ENCODE measurements at places on chromosomes 12 and 14. TPM values are rescaled to one million over a fixed set of nuclear protein-coding genes. Genes with fewer than 3 reads are reported as not detected.

The DBX2 gene
- not detected for total RNA-seq

The C12orf42 gene
- not detected for total RNA-seq

The RSRC2 gene
- 41.7 TPM for total RNA-seq

The SELPLG gene
- total RNA-seq: 3.2 TPM

The RARG gene
- 7.9 TPM for total RNA-seq

The TAS2R50 gene
- 4.4 TPM for total RNA-seq

The LRRC43 gene
- not detected for total RNA-seq

The B4GALNT3 gene
- not detected for total RNA-seq

The SLC5A8 gene
- total RNA-seq: not detected

The SLC10A1 gene
- total RNA-seq: not detected

The TEX22 gene
- under 0.01 TPM for total RNA-seq

The RERG gene
- total RNA-seq: not detected

The NXPH4 gene
- total RNA-seq: 0.56 TPM

The ATL1 gene
- total RNA-seq: 12.2 TPM

The CACNA1C gene
- 1.6 TPM for total RNA-seq

The PTHLH gene
- total RNA-seq: 0.83 TPM

The P2RX7 gene
- total RNA-seq: 0.18 TPM

The PMCH gene
- not detected for total RNA-seq

The FGD4 gene
- total RNA-seq: 10.3 TPM

The HRK gene
- total RNA-seq: not detected

The LHX5 gene
- not detected for total RNA-seq

The PRPF40B gene
- total RNA-seq: 5.0 TPM

The PAPLN gene
- total RNA-seq: 0.28 TPM

The PZP gene
- not detected for total RNA-seq

The CDCA3 gene
- 23.5 TPM for total RNA-seq

Data from IMR-90 (cell line).